ENCODE measurements at places on chromosomes 7 and 10.

DNA sequence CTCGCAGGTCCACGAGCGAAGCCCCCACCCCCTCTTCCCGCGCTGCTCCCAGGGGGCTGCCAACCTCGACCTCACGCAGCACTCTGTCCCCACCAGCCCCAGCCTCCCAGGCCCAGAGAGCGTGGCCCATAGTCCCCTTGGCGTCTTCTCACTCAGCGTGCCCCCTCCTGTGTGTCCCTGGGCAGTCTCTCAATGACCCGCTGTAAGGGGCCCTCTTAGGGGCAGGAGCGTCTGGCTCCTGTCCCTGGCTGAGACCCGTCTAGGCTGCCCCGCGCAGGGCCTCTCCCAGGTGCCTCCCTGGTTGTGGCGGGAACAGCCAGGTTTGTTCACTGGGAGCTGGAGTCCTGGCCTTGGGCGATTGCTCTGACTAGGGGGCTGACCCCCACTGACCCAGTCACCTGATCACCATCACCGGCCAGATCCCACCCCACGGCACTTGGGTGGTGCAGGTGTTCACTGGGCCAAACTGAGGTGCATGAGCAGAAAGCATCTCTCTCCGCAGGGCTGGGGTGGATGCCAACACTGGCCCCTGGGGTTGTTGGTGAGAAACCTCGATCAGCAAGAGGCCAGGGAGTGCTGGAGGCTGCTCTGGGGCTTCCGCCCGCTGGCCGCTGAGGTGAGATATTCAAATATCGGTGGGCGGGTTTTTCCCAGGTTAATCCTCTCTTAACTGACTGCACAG, 12.6 kb upstream of the WDFY4 start:
- DNase-seq = no peak

DNA sequence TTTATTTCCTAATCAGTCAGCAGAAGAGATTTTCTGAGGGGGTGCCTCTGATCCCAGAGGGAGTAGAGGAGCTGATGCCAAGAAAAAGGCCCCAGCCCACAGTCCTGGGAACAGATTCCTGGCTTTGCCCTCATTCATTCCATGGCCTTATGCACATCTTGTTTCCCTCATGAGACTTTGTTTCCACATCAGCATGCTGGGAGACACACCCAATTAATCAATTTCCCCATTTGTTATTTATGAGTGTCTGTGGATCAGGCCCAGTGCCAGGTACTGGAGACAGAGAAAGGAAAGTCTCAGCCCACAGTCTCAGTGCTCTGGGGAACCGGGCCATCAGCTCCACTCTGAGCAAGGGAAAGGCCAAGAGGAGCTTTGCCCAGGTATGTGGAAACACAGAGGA, 496.2 kb upstream of the ZMIZ1 start:
- DNase-seq = no peak

DNA sequence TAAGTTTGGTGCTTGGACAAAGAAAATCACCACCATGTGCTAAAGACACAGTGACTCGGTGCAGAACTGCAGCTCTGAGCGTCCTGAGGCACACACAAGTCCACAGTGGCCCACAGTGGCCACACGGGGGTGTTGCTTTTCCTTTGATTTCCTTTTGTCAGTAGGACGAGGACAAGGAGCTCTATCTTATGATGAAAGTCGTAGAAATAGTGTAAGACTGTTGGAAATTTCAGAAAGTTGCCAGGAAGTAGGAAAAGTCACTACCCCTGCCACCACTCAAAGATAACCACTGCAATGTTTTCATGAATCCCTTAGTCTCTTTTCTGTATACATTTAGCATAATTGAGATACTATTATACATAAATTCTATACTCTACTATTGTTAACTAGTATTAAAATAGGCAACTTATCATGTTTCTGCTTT, 146.0 kb downstream of the TNS3 start:
- peak; percentile 5 for DNase-seq

- DNase-seq = no peak
Observed at GRCh38 chr10:48750019-48750418, 65.3 kb downstream of the WDFY4 start.

- DNase-seq = no peak
Observed at GRCh38 chr7:6589151-6589828, 531 bp upstream of the INTS15 start.
